ENCODE measurements at places on chromosomes 5 and 9.

- peak; percentile 64 for DNase-seq
Measured at GRCh38 chr5:134648425-134649162, at the start of gene SEC24A. SEC24A (plus strand) TSS chr5:134648785; CDS start chr5:134649077, 292 bp downstream.

- DNase-seq = no peak
Measured at GRCh38 chr9:83622433-83622938, 457 bp upstream of the IDNK start.

DNA sequence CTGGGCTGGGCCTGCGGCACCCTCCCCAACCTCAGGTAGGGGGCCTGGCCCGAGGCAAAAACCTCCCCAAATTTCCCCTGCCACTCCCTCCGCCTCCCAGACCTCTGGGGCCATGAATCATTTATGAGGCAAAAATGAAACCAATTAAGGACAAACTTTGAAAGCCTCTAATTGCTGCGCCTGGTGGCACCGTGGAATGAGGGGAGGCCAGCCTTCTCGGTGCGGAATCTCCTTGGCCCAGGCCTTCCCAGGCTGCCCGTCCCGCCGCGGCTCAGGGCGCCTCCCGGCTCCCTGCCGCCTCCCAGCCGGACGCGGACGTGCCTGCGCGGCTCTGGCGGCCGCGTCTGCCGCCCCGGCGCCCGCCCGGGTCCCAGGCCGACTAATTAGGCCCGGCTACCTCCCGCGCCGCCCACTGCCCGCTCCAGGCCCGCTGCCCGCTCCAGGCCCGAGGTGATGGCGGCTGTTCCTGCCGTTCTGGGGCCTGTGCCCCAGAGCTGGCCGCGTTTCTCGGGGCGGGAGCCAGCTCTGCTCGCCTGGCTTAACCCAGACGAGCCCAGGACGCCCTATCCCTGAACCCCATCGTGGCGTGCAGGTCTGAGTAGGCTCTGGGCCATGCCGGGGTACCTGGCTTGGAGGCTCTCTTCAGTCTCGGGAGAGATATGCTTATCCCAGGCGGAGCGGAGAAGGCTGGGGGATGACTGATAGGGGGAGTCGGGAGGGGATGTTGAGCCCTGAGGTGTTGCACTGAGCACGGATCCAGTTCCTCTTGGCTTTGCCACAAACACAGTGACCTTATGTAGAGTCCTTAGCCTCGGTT is 20.1 kb downstream of the CXXC5 start:
- DNase-seq = no peak

- DNase-seq = no peak
Measured at GRCh38 chr9:90132866-90133265, 509.8 kb downstream of the DIRAS2 start.

DNA sequence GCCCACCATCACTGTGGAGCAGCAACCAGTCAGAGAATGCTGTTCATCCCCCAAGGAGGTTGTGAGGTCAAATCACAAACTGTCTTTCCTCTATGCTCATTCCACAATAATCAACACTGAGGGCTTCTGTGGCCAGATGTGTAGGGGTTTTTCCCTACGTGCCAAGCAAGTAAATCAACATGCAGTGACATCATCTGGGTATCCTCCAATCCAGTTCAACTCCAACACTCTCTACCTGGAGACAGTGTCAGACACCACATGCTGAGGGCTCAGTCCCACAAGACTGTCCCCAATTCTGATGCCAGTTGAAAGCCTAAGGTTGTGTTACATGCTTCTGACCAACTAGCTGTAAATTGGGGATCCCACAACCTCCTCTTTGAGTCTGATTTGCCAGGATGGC is 57.3 kb upstream of the DMRT1 start:
- no peak for DNase-seq

GRCh38 chr9:26650325-26650724 is 242.3 kb downstream of the CAAP1 start:
- DNase-seq = no peak

DNA sequence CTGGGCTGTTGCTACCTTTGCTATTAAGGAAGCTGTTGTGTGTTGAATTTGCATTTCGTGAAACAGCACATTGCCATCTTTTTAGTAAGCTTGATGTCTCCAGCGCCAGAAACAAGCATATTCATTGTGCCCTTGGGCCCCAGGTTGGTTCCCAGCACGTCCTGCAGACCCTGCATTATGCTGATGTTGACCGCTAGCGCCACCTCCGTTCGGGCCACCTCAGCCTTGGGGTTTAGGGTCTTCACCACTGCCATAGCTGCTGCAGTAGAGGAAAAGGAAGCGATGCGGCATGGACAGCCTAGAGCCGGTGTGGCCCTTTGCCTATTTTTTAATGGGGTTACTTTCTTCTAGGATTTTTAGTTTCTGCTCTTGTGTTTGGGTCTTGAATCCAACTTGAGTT is 23.8 kb upstream of the OTULIN start:
- no peak for DNase-seq

DNA sequence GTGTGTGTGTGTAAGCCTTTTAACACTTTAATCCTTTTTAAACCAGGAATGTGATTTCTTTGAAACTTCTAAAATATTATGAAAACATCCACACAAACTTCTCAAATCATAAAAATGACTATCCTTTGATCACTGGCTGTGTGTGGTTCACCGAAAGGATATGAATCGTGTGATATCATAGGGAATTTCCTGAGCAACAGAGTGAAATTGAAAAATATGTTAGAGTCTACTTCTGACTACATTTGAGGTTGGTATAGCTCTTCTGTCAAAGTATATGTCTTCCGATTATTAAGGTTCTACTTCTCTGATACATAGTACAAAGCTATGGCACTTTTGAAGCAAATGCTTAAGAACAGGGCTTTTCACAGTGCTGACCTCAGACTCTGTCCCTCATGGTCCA is 40.3 kb downstream of the RGMB start:
- no peak for DNase-seq

DNA sequence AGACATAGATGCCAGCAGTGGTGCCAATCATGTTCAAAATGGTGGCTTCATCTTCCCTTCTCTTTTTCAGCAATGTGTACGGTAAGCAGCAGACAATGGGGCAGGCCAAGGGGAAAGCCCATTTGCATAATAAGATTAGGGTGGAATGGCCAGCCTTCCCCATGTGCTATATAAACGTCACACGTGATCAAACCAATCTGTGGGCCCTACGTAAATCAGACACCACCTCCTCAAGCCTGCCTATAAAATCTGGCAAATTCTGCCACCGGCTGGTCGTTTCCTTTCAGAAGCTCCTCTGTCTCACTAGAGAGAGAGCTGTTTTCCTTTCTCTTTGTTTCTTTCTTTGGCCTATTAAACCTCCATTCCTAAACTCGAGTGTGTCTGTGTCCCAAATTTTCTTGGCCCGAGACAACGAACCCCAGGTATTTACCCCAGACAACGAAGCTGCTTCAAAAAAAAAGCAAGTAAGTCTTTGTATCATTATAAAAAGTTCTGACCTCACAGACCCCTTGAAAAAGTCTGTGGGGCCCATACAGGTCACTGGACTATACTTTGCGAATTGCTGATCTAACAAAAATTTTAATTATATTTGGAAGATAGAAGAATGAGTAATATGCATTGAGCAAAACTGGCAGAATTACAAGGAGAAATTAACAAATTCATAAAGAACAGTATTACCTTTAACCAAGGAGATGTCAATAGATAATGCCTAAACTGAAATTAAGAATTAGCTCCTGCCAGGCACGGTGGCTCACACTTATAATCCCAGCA is 15.2 kb downstream of the ZBTB5 start:
- DNase-seq = no peak

- peak; percentile 83 for DNase-seq
Measured at GRCh38 chr5:141039517-141039916, 11.7 kb upstream of the PCDHB1 start.

- no peak for DNase-seq
Measured at GRCh38 chr5:129804705-129805104, 56.8 kb downstream of the MINAR2 start.

- DNase-seq = peak; percentile 12
Measured at GRCh38 chr5:42514754-42515153, 91.5 kb downstream of the GHR start.

GRCh38 chr9:130746434-130747212 is 53.0 kb downstream of the EXOSC2 start:
- no peak for DNase-seq

DNA sequence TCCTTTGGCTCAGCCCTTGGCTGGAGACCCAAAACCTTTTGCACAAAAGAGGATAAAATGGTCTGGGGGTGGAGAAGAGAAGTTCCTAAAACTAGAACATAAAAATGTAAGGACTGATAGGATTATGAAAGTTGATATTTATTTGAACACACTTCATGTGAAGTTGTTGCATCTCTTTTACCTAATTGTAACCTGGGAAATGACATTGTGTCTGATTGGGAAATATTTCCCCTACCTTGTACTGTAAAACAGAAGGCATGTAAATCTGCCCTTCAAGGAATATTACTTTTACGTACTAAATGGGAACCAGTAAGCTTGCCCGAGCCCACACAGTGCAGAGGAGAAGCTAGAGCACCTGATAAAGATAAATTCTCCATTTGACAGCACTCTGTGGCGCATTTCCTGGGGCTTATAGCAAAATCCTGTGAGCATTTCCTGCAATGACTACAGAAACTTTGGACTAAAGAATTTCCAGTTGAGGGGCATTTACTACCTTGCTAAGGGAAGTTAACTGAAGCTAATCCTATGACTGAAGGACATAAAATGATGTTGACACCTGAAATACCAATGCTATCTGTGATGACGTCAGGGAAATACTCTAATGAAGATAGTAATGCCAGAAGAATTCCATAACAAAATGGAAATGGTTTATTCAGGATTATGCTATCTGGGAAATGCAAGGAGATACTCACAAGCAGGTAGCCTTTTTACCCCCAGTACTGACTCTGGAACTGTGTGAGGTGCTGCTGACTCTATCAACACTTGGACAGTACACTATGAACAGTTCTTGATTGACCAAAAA is 78.3 kb upstream of the LIFR start:
- DNase-seq = no peak

DNA sequence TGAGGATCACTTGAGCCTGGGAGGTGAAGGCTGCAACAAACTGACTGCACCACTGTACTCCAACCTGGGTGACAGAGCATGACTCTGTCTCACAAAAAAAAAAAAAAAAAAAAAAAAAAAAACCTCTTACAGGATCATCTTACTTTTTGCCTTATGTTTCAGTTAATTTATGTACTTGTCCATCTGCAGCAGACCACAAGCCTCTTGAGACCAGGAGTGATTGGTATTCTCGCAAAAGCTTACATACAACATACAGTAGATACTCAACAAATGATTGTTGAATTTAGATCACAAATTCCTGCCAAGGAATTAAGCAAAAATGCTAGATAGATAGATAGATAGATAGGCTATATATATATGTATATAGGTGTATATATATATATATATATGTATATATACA is 12.4 kb downstream of the CEMIP2 start:
- no peak for DNase-seq

- DNase-seq = no peak
Measured at GRCh38 chr9:98774746-98775145, 21.6 kb downstream of the ANKS6 start.

DNA sequence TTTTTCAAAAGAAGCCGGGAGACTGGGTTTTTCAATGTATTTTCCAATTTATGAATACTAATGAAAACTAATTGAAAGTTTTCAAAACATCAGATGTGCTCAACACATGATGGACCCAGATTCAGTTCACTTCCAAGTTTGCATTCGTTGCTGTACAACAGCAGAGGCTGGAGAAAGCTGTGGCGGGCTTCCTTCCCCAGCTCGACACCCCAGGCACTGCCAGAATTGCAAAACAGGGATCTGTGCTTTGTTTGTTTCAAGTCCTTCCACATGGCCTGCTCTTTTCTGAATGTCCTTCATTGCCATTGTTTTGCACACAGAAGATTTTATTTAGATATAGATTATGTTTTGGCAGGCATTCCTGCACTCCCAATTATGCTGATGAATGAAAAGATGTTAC is 30.3 kb upstream of the INSYN2B start:
- no peak for DNase-seq

DNA sequence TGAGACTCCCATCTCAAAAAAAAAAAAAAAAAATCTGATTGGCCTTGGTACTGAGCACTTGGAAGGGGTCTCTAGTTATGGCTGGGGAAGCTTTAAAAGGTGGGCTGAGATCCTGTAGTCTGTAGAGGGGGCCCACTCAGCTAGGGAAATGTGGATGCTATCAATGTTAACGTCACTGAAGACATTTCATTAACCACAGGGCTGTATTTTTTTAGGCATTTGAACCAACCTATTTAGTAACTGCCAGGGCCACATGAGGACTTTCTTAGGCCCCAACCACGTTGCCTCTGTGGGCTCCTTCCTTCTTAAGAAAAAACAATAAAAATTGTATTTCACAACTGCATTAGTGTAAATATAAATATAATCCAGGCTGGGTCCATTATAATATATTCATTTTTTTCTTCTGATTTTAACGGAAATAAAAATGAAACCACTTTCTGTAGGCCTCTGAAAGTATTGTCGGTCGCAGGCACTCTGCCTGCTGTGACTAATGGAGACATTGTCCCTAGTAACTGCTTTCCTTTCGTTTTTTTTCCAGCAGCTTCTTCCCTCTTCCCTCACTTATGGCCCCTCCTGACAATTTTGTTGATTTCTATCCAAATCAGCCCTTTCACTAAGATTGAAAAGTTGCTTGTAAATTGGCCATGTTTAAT is 71.6 kb downstream of the GCNT1 start:
- no peak for DNase-seq

GRCh38 chr5:146622391-146622790 is 106.4 kb upstream of the GPR151 start:
- DNase-seq = no peak

DNA sequence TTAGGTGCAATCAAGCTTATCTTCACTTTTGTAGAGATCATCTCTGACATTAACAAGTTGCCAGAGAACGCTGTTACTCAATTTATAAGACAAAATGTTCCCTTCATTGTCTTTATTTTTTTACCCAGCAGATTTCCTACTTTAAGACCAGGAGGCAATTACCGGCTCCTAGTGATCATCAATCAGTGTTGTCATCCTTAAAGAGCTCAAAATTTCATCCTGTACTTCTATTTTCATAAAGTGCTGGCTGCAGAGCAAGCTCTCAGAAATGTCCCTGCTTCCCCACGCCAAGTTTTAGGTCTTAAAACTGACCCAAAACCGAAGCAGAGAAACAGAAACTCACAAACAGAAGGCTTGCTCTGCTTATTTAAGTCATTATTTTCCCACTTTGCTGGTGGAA is 82.9 kb downstream of the PJA2 start:
- no peak for DNase-seq

- DNase-seq = no peak
Measured at GRCh38 chr5:130992095-130992494, 173.0 kb downstream of the HINT1 start.

DNA sequence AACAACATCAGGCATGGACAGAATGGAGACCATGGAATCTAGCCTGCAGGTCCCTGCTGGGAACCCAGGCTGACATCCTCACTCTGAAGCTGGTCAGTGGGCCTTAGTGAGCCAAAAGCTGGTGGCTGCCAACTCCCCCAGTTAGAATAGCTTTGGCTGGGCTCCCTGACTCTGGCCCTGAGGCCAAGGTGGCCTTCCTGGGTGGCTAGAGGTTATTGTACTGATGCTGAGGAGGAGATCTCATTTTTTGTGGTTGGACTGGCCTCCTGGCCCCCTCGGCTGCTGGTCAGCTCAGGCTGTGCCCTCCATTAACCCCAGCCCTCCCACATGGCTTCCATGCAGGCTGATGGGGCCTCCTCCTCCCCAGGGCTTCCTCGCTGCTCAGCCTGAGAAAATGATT is 101.2 kb upstream of the PANK3 start:
- DNase-seq = no peak

GRCh38 chr5:103174147-103174546 is 54.0 kb downstream of the PPIP5K2 start:
- DNase-seq = no peak

GRCh38 chr5:91272858-91273257 is 110.3 kb downstream of the ARRDC3 start:
- DNase-seq = no peak
